Aorta (tissue), 5 donors: ENCODE measurements at places on chromosomes 11 and 22. TPM values are rescaled to one million over a fixed set of nuclear protein-coding genes. Genes with fewer than 3 reads are reported as not detected.

DNA sequence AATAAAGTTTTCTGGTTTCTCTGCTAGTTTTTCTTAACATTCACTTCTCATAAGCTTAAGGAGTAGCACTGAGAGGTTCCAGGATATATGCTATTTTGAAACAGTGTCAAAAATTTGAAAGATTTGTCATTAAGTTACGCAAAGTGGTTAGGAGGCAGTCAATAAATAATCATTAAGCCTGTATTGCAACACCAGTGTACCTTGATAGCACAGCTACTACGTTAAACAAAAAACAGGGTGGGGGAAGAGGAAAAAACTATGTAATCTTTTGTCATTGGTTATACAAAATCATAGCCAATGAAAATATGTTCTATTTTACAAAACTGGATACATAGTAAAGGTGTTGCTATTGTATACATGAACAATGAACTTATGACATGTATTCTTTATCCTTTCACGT is 30.4 kb upstream of the PITPNB start:
- no peak for DNase-seq

GRCh38 chr11:10450462-10451425 is 4.3 kb upstream of the AMPD3 start:
- peak; percentile 83 for DNase-seq

The NLRP10 gene
- total RNA-seq: not detected

- peak; percentile 56 for DNase-seq
Observed at GRCh38 chr11:126328938-126329643, 25.2 kb downstream of the DCPS start.

The CLCF1 gene
- total RNA-seq: 7.7 TPM

DNA sequence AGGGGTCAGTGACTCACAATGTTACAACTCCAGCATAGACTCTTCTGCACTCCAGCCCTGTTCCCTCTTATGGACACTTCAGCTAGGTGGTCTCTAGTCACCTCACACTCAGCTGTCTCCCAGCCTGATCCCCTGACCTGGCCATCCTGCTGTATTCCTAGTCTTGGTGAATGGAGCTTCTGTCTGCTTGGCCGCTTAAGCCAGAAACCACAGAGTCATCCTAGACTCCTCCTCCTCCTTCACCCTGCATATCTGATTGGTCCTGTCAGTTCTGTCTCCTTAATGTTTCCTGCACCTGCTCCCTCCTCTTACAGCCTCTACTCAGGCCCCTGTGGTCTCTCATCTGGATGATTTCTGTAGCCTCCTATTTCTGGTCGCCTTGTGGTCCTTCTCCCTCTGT is 144.9 kb downstream of the HIPK3 start:
- DNase-seq: no peak

DNA sequence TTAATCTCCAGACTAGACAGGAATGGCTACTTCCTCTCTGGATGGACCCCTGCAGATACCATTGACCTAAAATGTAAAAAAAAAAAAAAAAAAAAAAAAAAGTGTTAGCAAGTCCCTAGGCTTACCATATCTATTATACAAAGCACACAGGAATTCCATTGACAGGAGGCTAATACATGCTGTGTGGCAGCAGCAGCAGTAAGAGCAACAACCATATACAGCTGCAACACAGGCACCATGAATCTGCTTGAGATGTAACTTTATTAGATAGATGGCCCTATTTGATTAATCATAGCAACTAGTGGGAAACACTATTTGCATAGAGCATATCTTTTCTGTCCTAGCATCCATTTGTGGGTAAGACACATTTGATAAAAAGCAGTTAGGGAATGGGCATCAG is 1447.1 kb downstream of the FAM181B start:
- DNase-seq: no peak

The C11orf87 gene
- not detected for total RNA-seq

- peak; percentile 81 for DNase-seq
Observed at GRCh38 chr11:63767565-63768236, 874 bp downstream of the ZFTA start.

The OR5P2 gene
- not detected for total RNA-seq

- DNase-seq: peak; percentile 55
Observed at GRCh38 chr11:2299773-2300172, 1.9 kb downstream of the C11orf21 start.
